ENCODE measurements at places on chromosomes 5 and 9. TPM values are rescaled to one million over a fixed set of nuclear protein-coding genes. Genes with fewer than 3 reads are reported as not detected.

DNA sequence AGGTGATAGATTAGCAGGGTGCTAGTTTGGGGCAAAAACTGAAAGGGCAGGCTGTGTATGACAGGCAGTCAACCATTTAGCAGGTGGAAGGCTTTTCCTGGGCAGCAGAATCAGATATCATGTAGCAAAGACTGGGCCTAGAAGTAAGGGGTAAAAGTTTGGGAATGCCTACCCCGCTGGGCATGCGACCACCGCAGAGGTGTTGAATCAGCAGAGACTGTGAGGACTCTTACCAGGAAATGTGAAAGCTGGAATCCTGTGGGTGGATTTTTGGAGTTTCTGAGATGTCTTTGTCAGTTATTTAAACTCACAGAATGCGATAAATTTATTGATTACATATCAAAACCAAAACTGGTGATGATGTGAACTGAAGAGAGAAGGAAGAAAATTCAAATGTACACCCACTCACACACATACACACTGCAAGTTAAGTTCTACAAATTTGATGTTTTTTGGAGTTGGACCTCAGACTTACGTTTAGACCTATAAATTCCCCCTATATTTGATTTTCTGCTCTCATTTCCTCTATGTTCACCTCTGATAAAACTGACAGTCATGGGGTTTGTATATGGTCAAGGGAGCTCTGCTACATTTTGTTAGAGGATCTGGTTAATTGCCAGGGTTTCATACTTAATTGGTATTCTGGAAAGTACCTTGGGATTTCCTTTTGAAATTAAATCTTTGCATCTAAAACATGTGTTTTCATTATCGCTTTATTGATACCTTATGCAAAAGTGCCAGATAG, 333.6 kb downstream of the CSNK1G3 start:
- H3K4me1 ChIP-seq, result no peaks in the 10 kb centered on the region
- no peak overlapping the region for H3K4me3 ChIP-seq
- no peak overlapping the region for H3K27ac ChIP-seq
- no peaks in the 10 kb centered on the region for H3K27me3 ChIP-seq
- DNase-seq, result no peak
- no peaks in the 10 kb centered on the region for H3K36me3 ChIP-seq

- H3K27me3 ChIP-seq, result no peaks in the 10 kb centered on the region
- no peak overlapping the region for H3K4me3 ChIP-seq
- no peaks in the 10 kb centered on the region for H3K36me3 ChIP-seq
- no peaks in the 10 kb centered on the region for H3K4me1 ChIP-seq
- H3K27ac ChIP-seq, result no peak overlapping the region
- DNase-seq, result no peak
These were observed 20.7 kb upstream of the SLC1A3 start for GRCh38 chr5:36585701-36586100.

DNA sequence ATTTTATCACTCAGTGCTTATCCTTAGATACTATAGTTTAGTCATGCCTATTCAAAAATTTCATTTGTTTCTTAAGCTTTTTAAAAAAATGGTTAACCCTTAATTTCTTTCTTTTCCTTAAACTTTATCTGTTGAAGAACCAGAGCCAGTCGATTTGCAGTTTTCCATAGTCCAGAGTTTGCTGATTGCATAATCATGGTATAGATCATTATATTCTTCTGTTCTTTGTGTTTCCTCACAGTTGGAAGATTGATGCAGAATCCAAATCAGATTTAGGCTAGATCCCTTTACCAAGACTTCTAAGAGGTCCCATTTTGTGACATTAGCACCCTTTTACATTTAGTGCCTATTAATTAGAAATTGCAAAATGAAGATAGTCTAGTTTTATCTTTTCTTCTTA, 18.0 kb downstream of the TMEM38B start:
- DNase-seq, result no peak
- H3K4me3 ChIP-seq, result no peak overlapping the region
- H3K36me3 ChIP-seq, result peaks cover 19% of the 10 kb centered on the region
- H3K4me1 ChIP-seq, result no peaks in the 10 kb centered on the region

Gene HSPA4
- total RNA-seq, result 46.8 TPM

DNA sequence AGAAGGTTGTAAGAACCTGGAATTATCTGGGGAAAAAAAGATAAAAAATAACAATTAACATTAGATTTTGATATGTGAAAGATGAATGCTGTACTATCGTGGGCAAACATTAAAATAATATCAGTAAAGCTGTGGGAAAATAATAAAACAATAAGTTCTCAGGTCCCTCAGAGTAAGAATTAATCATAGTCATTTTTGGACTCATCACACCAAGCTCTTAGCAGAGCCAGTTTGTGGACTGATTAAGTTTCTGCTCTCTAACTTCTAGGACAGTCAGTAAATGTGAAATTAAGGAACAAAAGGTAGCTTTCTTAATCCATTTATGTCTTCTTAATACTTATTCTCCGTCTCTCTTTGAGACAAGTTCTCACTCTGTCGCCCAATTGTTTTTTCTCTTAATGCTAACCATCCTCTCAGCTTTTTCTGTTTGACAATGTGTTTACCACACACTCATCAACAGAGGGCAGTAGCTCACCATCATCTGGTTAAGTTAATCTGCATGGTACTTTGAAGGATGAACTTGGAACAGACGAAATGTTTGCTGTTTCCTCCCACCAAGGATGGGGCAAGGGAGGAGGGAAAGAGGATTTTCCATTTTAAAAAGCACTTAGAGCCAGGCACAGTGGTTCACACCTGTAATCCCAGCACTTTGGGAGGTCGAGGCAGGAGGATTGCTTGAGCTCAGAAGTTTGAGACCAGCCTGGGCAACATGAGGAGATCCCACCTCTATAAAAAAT, 5.3 kb upstream of the ACO1 start:
- peaks cover 21% of the 10 kb centered on the region for H3K4me1 ChIP-seq
- H3K36me3 ChIP-seq, result no peaks in the 10 kb centered on the region
- no peaks in the 10 kb centered on the region for H3K27me3 ChIP-seq

Gene PLAC8L1
- not detected for total RNA-seq
